ENCODE measurements at places on chromosomes 2 and 18.

DNA sequence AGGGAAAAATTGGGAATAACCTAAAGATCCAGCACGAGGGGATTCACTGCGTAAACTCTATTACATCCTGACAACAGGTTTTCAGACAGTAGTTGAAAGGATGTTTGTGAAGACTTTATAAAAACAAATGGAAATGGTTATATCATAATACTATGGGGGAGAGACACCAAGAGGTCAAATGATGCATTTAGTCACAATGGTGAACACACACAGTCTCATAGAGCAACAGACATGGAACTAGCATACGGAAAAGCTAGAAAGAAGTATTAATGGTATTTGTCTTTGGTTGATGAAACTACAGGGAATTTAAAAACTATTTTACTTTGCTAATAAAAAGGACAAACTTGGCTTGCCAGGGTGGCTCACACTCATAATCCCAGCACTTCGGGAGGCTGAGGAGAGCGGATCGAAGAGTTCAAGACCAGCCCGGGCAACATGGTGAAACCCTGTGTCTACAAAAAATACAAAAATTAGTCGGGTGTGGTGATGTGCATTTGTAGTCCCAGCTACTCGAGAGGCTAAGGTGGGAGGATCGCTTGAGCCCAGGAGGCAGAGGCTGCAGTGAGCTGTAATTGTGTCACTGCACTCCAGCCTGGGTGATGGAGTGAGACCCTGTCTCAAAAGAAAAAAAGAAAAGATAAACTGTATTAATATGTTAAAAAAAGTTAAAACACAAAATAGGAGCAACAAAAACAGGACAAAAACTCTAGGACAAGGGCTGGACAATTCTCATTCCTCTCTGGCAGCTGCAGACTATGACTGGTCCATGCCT is 94.8 kb downstream of the MYCN start:
- no peak for DNase-seq

DNA sequence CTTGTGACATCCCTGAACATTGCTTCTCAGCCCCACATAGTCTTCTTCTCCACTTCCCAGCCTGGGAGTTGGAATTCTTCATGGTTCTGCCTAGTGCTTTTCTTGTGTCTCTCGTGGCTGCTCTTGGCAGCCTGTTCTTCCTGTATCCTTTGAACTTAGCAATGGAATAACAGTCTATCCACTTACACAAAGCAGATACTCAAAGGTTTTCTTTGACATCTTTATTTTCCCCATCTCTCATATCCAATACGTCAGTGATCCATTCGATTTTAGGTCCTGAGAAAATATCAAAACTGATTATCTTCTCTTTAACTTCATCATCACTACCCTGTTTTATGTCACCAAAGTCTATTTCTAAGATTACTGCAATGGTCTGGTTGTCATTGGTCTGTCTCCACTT is 1091.2 kb upstream of the PIK3C3 start:
- no peak for DNase-seq

DNA sequence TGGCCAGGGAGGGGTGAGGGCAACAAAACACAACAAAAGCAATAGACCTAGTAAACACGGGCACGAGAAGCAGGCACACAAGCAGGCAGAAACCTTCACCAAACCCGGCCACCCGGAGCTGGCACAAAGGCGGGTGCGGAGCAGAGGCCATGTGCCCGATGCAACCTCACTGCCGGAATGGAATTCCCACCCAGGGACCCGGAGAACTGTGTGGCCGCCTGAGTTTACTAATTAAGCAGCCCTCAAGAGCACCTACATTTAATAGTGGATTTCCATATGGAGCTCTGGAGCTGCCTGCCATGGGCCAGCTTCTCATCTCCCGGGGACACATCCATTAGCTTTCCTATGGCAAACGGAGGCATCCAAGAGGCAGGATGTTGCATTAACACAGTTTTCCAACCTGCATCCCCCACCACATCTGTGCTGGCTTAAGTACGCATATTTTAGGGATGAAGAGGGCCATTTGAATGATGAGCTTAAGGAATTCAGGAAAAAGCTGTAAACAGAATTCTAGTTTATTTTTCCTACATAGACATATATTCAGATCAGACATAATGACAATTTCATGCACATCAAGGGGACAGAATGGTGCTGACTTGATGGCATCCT is 104.5 kb upstream of the SMIM21 start:
- no peak for DNase-seq

GRCh38 chr18:36321658-36322407 is 24.3 kb downstream of the FHOD3 start:
- peak; percentile 48 for DNase-seq

DNA sequence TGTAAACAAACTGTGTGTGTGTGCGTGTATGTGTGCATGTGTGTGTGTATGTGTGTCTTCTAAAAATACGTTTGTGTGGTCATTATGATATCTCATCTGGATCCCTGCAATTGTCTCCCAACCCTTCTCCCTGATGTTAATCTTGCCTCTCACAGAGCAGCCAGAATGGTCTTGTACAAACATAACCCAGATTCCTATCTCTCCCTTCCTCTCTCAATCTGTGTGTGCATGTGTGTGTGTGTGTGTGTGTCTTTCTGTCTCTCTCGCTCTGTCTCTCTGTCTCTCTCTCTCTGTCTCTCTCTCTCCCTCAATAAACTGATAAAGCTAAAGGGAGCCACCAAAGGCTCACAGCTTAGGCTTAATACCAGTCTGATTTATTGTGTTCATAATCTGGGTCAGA is 210.8 kb downstream of the PAX3 start:
- DNase-seq: no peak

GRCh38 chr2:54208364-54209240 is 47.4 kb downstream of the TSPYL6 start:
- no peak for DNase-seq

- no peak for DNase-seq
Measured at GRCh38 chr2:776487-776886, 99.3 kb upstream of the TMEM18 start.

- DNase-seq: no peak
Measured at GRCh38 chr2:75865083-75865482, 154.4 kb upstream of the GCFC2 start.

DNA sequence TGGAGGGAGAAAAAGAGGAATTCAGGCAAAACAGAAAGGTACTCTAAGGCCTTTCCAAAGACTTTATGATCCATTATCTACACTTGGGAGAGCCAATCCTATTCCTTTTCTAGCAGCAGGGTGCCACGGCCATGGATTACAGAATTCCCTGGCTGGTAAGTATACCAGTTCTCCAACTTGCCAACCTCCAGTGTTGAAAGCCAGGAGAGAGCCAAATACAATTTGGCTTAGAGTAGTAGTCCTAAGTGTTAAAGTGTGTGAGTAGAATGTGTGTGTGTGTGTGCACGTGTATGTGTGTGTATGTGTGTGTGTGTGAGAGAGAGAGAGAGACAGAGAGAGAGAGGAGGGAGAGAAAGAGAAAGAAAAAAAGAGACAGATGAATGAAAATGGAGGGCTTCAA is 43.3 kb downstream of the WDPCP start:
- DNase-seq: no peak

- no peak for DNase-seq
Measured at GRCh38 chr18:24395049-24395795, 2.4 kb downstream of the OSBPL1A start.

DNA sequence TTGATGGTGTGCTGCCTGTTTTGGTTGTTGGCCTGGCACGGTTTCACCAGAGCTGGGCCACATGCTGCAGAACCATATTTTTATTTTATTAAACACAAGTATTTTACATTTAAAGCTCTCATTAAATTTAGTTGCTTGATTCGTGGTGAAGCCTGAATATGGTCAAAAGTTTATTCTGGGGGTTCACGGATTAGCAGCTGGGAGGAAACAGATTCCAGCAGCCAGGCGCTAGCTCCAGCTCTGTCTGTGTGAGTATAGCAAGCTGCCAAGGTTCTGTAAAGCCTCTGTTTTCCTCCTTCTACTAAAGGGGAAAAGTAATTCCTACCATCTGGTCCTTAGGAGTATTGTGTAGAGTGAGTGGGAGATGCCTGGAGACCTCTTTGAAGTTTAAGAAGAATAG is 22.5 kb downstream of the GATA6 start:
- no peak for DNase-seq

GRCh38 chr2:217147818-217148217 is 288.0 kb upstream of the TNP1 start:
- peak; percentile 14 for DNase-seq

DNA sequence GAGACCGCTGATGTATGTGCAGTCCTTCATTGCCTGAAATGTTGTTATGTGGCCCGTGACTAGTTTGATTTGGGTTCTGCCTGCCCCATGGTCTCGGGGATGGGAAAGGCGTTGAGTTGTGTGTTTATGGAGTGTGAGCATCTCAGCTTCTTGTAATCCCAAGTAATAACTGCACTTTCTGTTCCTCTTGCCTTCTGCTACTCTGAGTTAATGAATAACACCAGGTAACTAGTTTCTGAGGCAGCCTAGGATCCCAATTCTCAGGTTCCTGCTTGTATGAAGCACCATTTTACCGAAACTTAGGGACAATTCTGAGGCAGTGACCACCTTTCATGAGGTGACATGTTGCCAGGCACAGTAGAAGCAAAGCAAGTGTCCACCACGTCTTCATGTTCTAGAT is 170.0 kb downstream of the ALK start:
- DNase-seq: no peak

DNA sequence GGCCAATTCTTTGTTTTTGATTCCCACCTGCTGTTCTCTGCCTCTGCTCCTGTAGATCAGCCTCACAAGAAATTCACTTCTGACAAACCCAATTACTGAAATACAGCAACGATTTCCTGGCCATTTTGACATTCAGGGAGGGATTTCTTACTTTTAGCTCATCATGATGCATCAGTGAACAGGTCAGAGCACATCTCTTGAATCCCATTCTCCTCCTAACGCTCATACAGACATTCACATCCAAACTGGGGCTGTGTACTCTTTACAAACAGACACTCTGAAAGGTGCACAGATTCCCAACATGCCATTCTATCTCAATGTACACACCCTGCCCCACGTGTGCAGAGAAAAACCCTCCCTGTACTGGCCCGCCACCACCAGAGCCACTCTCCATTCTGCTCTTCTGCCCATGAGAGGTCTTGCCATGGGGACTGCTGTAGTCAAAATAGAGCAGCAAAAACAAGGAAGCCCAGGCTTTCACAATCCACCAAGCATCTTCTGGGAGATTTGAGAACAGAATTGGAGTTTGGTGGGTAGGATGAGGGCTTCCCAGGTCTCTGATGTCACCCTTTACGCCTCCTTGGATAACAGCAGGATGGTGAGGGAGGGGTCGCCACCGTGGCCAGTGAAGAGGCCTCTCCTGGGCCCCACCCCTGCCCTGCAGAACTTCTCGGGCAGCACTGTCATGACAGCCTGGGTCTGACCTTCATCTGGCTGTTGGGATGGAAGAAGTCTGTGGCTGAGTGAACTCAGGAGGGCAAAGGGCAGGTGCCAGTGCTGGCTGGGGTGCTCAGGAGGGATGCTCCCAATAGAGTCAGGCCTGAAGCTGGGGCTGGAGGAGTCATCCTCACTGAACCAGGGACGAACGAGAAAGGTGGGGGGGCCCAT is 41.9 kb upstream of the ZFP36L2 start:
- DNase-seq: no peak

- no peak for DNase-seq
Measured at GRCh38 chr2:167555098-167555720, 666.9 kb downstream of the XIRP2 start.

DNA sequence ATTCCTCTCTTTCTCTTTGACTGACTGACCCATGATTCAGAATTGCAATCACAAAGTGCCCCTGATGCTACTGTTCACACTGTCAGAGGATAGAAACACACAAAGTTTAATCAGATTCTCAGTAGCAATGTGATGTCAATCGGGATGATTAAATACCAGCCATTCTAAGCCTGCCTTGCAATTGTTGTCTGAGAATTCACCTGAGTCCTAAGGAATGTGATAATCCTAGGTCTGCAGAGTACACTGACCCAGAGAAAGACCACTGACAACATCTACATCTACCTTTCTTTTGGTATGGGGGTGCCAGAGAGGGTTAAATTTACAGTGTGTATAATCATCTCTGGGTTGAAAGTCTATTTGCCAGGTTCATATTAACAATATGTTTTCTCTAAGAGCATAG is 883.3 kb downstream of the NRXN1 start:
- DNase-seq: no peak

DNA sequence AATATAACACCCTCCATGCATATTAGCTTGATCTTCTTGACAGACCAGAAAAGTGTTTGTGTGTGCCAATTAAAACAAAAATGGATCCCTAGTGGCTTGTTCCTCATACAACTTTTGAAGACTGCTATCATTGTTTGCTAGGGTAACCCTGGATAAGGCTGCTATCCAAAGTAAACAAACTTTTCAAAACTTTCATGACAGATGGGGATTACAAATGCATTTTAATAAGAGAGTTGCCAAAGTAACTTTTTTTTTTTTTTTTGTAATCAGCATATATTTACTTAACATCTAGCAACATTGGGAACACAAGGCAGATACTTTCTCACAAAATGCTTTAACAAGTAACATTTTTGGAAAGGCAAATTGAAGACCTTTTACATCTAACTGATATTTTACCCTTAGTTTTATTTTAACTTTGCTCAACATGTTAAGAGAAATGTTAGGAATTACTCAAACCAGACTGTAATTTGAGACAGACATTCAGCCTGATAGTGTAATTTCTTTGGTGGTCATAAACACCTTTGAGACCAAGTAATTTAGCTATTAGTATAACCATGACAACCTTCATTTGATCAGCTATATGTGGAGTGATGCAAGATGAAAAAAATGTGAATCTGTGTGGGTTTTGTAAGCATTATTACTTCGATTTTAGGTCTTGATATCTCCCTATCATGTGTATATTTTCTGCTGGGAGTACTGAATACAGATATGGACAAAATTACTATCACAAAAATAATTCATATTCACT is 300.9 kb downstream of the ARHGAP15 start:
- peak; percentile 37 for DNase-seq

DNA sequence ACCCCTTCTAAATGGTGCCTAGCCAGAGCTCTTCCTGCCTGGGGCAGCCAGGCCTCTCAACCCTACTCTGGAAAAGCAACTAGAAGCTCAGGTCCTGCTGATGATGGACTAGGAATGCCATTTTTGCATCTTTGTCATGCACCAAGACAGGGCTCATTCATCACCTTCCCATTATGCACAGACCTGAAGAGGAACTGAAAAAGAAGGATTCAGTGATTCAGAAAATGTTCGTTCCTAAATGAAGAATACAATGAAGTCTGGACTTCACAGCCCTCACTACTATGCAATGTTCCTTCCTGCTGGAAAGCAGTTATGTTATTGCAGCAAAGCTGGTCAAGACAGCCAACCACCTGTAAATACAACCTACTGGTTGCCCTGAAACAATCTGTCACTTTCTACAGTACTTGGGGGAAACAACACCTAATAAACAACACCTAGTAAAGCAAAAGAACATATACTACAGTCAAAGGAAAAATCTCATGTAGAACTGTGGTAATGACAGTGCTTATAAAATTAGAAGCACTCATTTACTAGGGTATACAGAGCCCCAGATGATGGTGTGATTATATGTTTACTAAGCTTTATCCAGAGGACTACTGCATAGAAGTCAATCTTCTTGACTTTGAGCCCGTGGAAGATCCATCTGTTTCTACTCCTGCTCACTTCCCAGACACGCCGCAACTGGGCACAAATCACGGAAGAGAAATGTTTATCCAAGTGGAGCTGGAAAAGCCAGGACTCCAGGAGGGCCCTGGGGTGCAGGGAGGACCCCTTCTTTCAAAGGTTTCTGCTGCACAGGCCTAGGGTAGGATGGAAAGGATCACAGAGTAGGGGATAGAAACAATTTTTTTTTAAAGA is 103.1 kb upstream of the THOC1 start:
- no peak for DNase-seq

- DNase-seq: no peak
Measured at GRCh38 chr18:27838225-27838624, 338.7 kb downstream of the CDH2 start.
